ENCODE measurements at places on chromosomes 3 and 15.

- no peak for DNase-seq
Observed at GRCh38 chr3:48894516-48894915, 4.2 kb downstream of the SLC25A20 start.

GRCh38 chr3:195005759-195006510 lies 265.0 kb downstream of the XXYLT1 start:
- DNase-seq = no peak

DNA sequence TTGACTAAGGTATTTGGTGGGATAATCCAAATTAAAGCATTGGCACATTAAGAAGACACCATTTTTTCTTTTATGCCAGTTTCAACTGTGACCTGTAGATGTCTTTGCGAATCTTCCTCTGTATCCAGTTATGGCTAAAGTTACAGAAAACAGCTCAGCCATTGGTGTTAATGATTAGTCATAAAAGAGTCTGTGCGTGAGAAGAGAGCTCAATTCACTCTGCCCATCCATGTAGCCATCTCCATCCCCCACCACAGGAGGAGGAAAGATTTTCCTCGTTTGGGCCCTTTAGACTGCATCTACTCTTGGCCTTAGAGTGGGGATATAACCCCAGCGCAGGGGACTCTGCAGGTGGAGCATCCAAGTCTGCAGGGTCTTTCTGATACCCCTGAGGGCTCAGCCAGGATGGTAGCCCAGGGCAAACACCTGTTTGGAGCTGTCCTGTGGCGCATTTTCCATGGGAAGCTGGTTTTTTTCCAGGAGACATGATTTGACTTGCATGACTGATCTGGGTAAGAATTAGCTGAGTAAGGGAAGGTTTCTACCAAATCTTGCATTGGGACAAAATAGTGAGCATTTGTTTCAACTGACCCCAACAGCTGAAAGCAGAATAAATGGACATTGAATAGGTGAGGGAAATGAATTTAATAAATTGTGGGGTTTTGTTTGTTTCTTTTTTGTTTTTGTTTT lies 29.5 kb downstream of the NANOGP8 start:
- no peak for DNase-seq

GRCh38 chr3:46100812-46101211 lies 73.5 kb upstream of the XCR1 start:
- DNase-seq = no peak

- DNase-seq = no peak
Observed at GRCh38 chr3:141795276-141795675, 32.1 kb downstream of the GRK7 start.

DNA sequence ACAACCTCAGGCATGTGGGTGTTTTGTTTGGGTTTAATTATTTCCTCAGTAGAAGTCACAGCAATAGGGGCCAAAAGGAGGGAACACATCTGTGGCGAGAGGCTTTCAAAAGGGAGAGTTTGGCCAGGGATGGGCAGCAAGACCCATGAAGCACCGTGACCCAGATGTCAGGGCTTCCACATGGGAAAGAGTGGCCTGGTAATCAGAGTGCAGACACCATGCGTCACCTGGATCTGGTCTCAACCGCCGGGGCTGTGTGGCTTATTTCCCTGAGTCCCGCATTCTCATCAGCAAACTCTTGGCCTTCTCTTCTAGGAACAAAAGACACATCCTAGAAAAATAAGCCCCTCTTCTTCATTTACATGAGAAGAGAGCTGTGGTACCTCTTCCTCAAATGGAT lies 12.4 kb upstream of the MUSTN1 start:
- DNase-seq = no peak

DNA sequence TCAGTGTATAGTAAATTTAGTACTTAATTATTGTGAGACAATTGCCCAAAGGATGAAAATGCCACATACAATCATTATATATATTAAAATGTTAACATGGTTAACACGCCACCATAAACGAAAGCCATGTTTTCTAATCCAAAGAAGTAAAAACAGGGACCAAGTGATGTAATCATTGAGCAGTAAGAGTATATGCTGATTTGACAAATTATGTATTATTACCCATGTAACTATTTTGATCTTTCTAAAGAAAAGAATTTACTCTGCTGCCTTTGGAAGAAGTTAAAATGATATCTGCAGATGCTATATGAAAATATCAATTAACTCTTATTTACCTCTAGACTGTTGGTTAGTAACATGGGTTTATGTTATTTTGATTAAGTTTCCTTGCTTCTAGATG lies 150.2 kb downstream of the NAALADL2 start:
- DNase-seq = no peak

DNA sequence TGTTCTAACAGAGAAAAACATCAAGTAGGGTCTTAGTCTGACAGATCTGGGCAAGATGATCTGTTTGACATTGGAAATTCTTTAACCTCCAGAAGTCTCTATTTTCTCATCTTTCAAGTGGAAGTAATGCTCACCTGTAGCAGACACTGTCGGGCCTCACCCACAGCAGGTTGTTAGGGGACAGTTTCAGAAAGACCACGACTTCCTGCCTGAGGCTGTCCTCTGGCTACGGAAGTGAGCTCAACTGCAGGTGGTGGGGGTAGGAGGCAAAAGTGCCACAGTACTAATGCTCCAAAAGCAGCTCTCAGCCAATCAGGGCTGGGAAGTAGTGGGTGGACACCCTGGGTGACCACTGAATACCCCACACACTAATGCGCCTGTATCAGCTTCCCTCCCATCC lies 111.4 kb upstream of the TOPAZ1 start:
- no peak for DNase-seq

DNA sequence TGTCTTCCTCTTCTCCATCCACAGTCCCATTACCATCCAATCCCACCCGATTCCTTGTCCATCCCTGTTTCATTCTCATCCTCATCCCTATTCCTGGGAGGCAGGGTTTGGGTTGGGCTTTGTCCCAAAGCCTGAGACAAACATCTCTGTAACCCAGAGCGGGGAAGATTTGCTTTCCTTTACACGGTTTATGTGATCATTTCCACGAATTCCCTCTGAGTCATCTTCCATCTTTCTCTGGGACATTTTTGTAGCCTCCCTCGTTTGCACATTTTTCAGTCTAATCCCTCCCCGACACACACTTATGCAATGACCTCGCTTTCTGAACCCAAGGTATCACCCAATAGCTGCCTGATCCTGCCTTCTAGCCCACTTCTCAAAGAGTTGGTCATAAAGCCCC lies 22.8 kb downstream of the DUOX2 start:
- no peak for DNase-seq

- DNase-seq = no peak
Observed at GRCh38 chr3:195526492-195526891, 16.6 kb downstream of the PPP1R2 start.

DNA sequence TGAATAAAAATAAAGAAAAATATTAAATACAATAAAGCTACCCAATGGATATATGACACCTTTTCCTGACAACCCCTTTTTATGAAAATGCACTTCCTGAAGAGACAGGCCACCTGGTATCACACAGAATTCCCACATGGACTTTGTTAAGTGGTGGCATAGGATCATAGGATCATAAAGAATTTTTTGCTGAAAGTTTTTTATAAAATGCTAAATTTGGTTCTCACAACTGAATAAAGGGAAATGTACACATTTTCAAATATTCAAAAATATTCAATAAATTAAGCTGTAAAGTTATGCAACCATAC lies 102.5 kb upstream of the ROBO1 start:
- DNase-seq = no peak

DNA sequence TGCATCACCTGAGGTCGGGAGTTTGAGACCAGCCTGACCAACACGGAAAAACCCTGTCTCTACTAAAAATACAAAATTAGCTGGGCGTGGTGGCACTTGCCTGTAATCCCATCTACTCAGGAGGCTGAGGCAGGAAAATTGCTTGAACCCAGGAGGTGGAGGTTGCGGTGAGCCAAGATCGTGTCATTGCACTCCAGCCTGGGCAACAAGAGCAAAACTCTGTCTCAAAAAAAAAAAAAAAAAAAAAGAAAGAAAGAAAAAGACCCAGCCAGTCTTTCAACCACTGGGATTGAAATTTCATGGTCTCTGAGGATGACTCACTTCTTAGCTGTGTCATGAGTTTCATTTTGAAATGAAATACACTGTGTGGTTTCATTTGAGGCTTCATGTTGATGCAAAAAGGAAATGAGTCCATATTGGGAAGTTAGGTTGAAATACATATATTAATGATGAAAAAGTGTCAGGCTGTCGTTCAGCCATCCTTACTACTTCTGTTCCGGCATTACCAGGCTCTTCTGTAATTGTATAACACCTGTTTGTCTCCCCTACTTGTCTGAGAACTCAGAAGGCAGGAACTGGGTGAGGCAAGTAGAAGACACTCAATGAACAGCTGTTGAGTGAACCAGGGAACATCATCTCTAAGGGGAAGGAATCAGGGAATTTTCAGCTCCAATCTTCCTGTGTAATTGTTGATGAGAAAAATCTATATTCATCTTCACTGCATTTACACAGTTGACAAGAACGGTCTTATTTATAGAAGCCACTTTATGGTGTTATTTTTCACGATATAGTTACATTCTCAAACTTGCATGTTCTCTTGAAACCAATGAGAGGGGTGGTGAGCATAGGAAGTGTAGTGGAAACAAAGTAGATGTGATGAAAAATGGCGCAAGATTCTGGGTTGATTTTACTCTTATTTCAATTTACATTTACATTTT lies 87.4 kb downstream of the NFKBIZ start:
- no peak for DNase-seq
